GM23338 (cell line): ENCODE measurements at places on chromosomes 6 and 20.

GRCh38 chr20:51379601-51380341 lies 162.7 kb downstream of the NFATC2 start:
- DNase-seq, result no peak

DNA sequence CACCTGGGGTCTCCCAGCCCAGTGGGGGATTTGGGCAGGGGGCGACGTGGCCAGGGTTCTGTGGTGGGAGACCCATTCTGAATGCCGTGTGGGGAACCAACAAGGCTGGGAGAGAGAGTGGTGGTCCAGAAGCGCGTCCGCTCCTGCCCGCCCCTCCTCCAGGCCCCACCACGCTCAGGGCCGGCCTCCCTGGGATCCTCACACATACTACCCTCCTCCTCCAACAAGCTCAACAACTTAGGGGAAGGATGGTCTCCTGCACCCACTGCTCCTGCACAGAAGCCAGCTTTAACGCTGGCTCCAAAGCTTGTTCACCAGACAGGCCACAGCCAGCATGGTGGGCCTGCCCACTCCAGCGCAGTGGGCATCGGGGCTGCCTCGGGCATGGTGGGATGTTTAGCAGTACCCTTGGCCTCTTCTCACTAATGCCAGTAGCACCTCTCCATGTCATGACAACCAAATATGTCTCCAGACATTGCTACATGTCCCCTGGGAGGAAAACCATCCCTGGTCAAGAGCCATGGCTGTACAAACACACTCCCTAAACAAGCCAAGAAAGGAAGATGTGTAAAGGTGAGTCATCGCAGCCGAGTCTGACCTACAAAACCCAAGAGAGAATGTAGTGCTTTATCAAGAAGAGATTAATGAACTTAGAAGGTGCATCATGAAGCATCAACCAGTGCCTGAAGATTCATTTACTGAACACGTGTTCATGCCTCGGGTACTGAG lies 75.7 kb downstream of the BMP7 start:
- no peak for DNase-seq

GRCh38 chr20:62089393-62089792 lies 23.7 kb upstream of the TAF4 start:
- no peak for DNase-seq

GRCh38 chr20:44097521-44098255 lies 89.3 kb downstream of the JPH2 start:
- DNase-seq, result no peak

GRCh38 chr6:21634582-21634981 lies 41.0 kb downstream of the SOX4 start:
- no peak for DNase-seq
